ENCODE measurements at places on chromosomes 3 and 15.
A peak's percentile ranks its signal among the peaks of the same experiment; 100 is the strongest.

DNA sequence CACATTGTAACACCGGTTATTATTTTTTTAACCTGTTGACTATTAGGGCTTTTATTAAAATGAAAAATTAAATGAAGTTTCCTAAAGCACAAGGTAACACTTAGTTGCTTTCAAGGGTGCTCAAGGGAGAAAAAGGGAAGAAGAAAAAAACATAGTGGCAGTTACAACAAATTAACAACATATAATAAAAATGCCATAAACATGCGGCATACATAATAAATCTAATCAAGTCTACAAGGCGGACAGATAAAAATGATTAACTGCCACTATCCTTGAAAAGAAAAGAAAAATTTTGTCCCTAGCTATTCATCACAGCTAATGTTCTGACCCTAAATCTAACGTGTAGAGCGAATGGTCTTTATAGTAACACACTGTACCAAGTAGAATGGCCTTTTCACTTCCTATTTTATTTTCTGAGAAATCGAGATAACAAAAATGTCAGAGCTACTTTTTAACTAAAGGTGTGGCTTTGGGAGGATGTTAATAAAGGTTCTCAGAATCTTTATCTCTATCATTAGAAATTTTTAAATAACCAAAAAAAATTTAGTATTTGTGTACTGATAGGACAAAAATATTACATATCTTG lies 194.9 kb downstream of the FOXP1 start:
- no peak for DNase-seq

DNA sequence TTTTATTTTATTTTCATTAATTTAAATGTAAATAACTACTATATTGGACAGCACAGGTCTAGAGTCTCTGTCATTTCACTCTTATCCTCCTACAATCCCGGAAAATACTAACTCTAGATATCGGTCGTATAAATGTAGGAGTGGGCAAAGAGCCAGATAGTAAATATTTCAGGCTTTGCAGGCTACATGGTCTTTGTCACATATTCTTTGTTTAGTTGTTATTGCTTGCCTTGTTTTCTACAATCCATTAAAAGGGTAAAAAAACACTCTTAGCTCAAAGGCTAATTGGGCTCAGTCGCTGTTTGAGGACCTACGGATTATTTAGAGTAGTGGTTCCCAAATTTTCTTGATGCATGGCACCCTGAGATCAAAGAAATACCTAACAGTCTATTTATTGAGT lies 1.7 kb downstream of the KNL1 start:
- DNase-seq, result no peak

GRCh38 chr3:127535901-127536829 lies 54.4 kb downstream of the TPRA1 start:
- DNase-seq, result no peak

DNA sequence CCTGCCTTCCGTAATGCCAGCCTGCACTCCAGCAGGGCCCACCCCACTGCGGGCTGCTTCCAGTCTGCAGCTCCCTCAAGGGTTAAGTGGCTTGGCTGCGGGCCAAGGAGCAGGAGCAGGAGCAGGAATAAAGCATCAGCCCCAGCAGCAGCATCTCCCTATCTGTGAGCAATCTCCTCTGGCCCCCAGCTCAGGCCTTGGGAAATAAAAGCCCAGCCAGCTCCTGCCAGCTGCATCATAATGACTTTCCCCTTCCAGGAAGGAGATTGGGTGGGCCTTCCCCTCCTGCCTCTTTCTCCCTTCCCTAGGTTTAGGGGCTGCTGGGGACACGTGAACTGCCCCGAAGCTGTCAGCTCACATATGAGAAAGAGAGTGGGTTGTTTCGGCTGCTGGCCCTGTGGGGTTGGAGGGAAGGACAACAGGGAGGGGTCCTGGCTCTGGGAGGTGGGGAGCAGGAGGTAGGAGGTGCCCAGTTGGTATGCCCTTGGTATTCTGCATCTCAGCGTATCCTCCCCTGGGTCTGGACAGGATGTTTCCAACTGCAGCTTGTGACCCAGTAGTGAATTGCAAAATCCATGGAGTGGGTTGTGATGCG lies 34.6 kb upstream of the FGD5 start:
- no peak for DNase-seq

DNA sequence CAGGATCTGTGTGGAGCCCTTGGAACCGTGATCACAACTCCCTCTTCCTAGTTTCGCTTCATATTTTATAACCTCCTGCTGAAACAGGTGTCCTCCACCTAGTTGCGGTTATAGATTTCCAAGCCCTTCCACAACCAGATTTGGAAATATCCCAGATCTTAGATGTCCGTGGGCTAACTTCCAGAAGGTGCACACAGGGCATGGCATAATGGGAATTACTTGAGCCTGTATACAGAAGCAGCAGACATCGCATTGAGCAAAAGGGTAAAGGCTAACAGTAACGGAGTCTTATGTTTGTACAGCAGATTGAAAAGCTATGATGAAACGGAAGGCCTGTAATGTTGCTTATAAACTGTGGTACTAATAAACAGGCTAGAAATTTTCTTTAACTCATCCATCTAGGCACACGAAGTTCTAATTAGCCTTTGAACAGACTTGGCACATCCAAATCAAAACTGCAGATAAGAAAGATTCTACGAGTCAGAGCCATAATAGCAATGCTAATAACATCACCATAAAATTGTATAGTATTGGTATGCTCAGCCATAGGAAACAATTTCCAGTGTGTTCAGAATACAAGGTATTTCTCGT lies 1.2 kb upstream of the USF3 start:
- peak; percentile 33 for DNase-seq

DNA sequence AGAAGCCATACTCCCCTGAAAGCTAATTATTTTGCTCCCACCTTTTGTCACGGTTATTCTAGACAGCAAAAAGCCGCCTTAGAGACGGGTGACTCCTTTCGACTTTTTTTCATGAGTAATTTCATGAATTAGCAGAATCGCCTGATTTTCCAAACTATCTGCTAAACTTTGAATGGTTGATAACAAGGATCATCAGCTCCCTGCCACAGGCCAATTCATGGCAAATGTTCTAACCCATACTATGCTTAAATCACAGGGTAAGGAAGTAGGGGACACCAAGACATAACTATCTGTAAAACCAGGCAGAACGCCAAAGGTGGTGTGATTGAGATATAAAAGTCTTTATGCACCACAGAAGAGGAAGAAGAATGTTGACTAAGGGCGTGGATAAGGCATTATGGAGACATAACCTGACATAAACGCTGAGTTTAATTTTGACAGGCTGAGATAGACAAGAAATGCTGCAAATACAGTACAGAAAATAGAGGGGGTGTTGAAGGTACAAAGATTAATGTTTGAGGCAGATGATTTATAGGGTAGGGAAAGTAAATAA lies 891 bp upstream of the DMXL2 start:
- peak; percentile 90 for DNase-seq

DNA sequence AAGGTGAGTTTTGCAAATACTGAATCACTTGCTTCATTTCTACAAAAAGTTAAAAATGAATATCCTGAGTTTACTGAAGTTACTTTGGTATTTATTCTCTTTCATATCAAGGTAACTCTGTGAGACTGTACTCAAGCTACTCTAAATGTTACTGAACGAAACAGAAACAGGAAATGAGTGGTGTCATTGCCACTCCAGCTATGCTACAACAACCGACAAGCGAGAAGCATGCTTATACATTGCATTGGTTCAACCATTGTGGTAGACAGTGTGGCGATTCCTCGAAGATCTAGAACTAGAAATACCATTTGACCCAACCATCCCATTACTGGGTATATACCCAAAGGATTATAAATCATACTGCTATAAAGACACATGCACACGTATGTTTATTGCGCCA lies 313.2 kb upstream of the THBS1 start:
- no peak for DNase-seq

DNA sequence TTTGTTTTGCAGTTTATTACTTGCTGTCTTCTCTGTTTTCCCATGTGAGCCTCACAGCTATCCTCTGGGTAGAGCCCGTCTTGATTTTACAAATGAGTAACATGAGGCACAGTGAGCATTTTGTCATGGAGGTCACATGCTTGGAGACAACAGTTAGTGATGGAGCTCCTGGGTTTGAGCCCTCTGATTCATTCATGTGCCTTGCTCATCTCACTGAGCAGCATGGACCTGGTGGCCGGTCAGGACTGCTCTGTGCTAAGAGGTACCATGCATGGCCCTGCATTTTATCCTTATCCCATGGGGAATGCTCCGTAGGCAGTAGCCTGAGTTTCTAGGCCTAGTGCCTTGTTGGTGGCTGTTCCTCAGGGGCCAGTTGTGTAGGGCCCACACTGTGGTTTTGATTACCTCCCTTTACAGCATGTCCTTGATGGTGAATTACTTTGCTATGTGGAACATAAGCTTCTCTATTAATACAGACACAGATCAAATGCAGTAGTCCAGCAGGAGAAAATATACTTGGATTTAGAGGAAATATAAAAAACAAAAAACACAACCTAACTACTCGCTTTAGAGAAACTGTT lies 35.6 kb downstream of the MAP2K5 start:
- no peak for DNase-seq

- no peak for DNase-seq
These were observed 1.2 kb downstream of the ACOX2 start for GRCh38 chr3:58535531-58536500.

- peak; percentile 37 for DNase-seq
These were observed 17.5 kb downstream of the HDC start for GRCh38 chr15:50247819-50248655.

DNA sequence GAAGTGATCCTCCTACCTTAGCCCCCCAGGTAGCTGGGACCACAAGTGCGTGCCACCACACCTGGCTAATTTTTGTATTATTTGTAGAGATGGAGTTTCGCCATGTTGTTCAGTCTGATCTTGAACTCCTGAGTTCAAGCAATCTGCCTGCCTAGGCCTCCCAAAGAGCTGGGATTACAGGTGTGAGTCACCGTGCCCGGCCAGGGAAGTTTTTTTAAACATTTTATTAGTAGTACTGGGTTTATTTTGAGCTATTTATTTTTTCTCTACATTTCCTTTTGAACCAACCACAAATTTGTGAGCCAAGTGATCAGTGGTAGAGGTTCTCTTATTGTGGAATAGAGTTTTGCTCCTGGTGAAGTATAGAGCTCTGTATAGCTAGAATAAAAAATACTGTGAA lies 33.7 kb downstream of the ARMC8 start:
- no peak for DNase-seq

GRCh38 chr15:37032091-37032775 lies 68.1 kb downstream of the MEIS2 start:
- DNase-seq, result no peak

DNA sequence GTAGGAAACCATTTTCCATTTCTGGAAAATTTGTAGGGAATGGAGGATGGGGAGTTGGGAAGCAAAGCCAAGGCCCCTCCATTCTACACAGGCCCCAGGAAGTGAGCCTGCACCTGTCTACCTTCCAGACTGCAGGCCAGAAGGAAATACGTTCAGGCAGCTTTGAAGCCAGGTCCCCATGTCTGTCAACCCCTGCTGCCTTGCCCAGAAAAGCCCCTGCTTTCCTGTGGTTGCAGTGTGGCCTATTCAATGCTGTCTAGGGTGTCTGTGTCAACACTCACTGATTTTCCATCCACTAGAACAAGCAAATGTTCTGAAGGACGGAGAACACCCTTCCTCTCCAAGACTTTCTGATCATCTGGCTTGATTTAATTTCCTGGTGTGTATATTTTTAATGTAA lies 281.9 kb downstream of the TLE3 start:
- DNase-seq, result no peak

DNA sequence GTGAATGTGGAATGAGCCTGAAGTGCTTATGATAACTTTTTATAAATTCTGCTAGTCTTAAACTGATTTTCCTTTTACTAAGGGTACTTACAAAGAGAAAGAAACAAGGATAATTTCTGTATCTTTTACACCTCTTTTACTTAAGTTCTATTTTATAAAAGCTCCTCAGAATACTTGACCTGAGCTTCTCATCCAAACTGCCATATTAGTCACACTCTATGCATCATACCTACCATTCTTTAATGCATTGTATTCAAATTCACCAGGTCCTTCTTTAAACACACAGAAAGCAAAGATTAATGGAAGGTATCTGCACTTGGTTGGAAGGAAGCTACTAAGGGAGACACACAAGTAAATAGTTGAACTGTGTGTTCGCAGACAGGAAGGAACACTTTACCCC lies 1.6 kb upstream of the TOPAZ1 start:
- no peak for DNase-seq

- DNase-seq, result no peak
These were observed 670 bp upstream of the ISLR start for GRCh38 chr15:74172701-74173379.

DNA sequence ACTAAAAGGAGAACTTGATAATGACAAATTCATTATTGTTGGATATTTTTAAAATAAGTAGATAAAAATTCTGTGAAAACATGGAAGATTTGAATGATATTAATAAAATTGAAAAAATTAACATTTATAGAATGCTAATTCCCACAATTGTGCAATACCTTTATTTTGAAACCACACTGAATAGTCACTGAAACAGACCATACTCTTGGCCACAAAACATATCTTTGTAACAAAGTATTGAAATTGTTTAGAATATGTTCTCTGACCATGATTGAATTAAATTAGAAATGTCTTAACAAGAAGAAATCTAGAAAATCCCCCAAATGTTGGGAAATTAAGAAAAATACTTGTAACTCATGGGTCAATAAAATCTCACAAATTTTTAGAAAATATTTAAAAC lies 49.2 kb downstream of the ARHGAP11B start:
- DNase-seq, result no peak

- DNase-seq, result no peak
These were observed 1.3 kb downstream of the ALPK3 start for GRCh38 chr15:84818261-84819131.

- no peak for DNase-seq
These were observed at the start of gene MAGEL2 for GRCh38 chr15:23647421-23648370. MAGEL2 (minus strand) TSS chr15:23647867; CDS start chr15:23647742, 125 bp downstream.

GRCh38 chr3:123332124-123332641 lies 116.7 kb downstream of the ADCY5 start:
- DNase-seq, result no peak

GRCh38 chr3:178289544-178290160 lies 246.6 kb upstream of the KCNMB2 start:
- DNase-seq, result peak; percentile 93

DNA sequence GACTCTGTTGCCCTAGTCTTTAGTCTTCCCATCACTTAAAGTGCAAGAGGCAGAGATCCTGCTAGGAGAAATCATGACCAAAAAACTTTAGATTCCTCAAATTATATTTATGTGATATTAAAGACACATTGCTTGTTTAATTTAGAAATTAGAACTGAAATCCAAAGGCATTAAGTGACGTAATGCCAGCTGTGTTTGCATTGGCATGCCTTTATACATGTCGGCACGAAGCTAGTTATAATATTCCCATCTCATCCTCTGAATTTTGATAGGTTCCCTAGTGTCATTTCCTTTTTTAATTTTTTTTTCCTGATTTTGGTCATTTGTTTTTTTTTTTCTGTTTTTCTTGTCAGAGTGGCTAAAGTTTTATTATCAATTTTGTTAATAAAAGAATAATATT lies 203.5 kb upstream of the ZBTB20 start:
- no peak for DNase-seq
